ENCODE measurements at places on chromosomes 1 and 21.

DNA sequence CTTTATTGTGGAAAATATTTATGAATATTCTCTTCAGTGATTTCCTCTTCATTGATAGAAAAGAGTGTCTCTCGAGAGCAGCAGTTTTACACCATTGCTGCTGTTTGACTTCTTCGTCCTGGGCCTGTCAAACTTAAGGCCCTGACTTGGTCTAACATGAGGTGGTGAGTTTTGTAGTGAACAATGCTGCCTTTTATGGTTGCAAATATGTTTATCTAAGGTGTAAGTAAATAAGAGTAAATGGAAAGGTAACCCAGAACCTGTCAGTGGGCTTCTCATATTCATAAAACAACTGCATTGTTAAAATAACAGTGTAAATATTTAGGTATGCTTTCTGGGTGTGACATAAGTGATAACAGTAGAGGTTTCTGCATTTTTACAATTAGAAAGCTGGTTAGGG is 62.8 kb upstream of the SCCPDH start:
- DNase-seq = no peak

- no peak for DNase-seq
These were observed 35.9 kb upstream of the SLC45A1 start for GRCh38 chr1:8281843-8282509.

- DNase-seq = peak; percentile 10
These were observed 4.3 kb downstream of the TCHH start for GRCh38 chr1:152110860-152111514.

DNA sequence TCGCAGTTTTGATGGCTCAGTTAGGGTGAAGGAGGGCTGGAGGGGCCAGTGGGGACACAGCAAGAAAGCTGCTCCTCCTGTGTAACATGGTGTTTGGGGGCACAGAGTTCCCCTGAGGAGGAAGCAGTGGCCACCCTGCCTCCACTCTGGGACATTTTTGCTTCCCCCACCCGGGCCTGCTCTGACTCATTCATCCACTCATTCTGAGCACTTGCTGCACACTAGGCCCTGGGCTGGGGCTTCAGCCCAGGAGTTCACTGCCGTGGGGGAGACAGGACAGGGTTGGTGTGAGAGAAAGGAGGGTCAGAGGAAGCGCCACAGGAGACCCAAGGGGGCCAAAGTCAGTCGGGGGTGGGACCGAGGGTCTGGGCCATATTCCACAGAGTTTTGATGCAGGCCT is 41.4 kb upstream of the ACOT11 start:
- peak; percentile 17 for DNase-seq

DNA sequence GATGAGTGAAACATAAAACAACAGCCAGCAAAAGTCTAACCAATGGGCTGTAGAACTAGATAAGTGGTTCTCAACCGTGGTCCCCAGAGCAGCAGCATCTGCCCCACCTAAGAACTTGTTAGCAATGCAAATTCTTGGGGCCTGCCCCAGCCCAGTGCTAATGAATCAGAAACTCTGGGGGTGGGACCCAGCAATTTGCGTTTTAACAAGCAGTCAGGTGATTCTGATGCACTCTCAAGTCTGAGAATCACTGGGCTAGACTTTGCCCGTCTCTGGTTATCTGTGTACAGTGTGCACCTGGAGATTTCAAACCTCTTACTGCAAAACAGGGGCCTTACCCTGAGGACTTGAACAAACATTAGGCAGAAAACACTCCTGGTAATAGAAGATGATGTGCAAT is 66.5 kb downstream of the PLXNA2 start:
- DNase-seq = no peak

DNA sequence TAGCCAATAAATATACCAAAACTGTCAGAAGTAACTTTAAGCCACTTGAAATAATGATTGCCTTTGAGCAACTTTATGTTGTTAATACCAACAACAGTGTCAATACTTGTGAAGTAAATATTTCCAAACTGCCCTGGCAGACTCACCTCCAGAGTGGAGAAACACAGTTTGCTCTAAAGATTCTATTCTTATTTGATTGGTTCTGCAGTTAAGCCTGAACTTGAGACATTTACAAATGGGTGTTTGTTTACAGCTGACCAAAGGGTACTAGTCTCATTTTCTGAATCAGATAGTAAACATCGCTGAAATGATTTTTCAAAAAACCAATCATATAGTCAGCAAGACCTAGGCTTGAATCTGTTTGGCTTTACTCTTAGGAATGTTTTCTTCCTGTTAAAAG is 1.3 kb upstream of the MYOC start:
- DNase-seq = no peak

DNA sequence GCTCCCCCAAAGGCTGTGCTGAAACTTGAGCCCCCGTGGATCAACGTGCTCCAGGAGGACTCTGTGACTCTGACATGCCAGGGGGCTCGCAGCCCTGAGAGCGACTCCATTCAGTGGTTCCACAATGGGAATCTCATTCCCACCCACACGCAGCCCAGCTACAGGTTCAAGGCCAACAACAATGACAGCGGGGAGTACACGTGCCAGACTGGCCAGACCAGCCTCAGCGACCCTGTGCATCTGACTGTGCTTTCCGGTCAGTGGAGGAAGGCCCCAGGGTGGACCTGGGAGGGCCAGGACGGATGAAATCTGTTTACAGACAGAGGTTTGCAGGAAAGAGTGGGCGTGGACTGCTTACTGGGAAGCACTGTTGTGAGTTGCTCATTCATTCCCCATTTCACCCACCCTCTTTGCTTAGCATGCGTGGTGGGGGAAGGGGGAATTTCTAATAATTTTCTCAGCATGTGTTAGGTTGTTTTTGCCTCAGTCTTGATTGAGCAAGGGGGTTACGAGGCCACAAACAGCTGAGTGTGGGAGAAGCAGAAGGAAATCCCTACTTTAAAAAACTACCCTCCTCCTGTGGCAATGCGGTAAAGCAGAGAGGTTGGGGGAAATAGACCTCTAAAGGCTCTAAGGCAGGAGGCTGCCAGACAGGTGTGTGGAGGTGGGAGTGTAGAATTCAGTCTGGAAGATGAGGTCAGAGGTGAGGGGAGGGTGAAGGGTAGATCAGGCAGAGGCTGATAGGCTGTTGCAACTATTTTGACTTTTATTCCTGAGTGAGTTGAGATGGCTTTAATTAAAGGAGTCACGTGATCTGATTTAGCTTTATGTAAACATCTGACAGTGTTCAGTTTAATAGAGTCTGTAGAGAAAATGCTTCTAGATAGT is 1.3 kb downstream of the FCGR2A start:
- no peak for DNase-seq
